ENCODE measurements at places on chromosomes 11 and 22. TPM values are rescaled to one million over a fixed set of nuclear protein-coding genes. Genes with fewer than 3 reads are reported as not detected.
A peak's percentile ranks its signal among the peaks of the same experiment; 100 is the strongest.

DNA sequence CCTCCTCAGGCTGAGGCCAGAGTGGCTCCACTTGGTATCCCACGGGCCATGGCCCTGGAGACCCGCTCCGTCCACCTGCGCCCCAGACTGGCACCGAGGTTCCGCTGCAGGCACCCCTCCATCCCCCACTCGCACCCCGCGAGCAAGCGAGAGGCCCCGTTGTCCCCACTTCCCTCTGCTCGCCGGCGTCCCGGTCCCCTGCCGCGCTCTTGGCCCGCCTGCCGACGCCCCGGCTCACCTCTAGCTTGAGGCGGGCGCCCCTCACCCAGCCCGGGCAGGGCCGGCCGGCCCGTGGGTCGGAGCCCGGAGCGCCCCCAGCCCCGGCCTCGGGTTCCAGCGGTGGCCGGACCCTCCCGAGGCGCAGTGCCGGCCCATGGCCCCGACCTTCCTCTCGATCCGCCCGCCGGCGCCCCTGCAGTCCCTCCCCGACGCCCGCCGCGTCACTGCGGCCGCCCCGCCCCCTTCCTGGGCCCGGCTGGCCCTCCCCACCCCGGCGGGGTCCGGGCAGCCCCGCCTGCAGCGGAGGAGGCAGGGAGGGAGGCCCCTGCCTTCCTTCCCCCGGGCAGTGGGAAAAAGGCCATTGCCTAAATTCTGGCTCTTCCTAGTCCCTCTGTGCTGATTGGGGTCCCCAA is at the start of gene PITPNM1:
PITPNM1 (minus strand) TSS at position 414 of the 632 bp plus-strand sequence. CDS start 1,183 bp downstream, outside the sequence.
- no peaks in the 10 kb centered on the region for H3K36me3 ChIP-seq
- peaks cover 43% of the 10 kb centered on the region for H3K4me1 ChIP-seq
- H3K4me3 ChIP-seq, result peak within 1 kb of the TSS; percentile 14

The DCUN1D5 gene
- 9.2 TPM for polyA plus RNA-seq

The CDC45 gene
- polyA plus RNA-seq, result 2.0 TPM

The OR8D4 gene
- polyA plus RNA-seq, result not detected

DNA sequence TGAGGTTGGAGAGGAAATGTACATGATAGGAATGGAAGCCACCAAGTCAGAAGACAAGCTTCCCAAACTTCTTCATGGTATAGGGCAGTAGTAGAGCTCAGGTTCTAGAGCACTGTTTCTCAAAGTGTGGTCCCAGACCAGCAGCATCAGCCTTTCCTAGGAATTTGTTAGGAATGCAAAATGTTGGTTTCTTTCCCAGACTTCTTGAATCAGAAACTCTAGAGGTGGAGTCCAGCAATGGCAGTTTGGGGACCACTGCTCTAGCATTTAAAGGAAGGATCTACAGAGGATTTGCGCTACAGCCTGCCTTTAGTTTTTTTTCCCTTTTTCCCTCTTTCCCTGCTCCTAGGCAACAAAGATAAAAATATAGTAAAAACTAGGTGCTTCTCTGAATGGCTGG is 17.0 kb upstream of the MMP12 start:
- H3K4me1 ChIP-seq, result no peaks in the 10 kb centered on the region
- H3K4me3 ChIP-seq, result no peak overlapping the region
- H3K27ac ChIP-seq, result no peak overlapping the region
- no peak for DNase-seq
- no peaks in the 10 kb centered on the region for H3K36me3 ChIP-seq

- DNase-seq, result no peak
- no peaks in the 10 kb centered on the region for H3K36me3 ChIP-seq
- no peaks in the 10 kb centered on the region for H3K27me3 ChIP-seq
- H3K27ac ChIP-seq, result no peak overlapping the region
- H3K4me1 ChIP-seq, result no peaks in the 10 kb centered on the region
- H3K4me3 ChIP-seq, result no peak overlapping the region
Observed at GRCh38 chr11:80650966-80651365, 1210.1 kb upstream of the TENM4 start.

The ARRB1 gene
- polyA plus RNA-seq, result 8.8 TPM

The PKNOX2 gene
- 2.7 TPM for polyA plus RNA-seq

DNA sequence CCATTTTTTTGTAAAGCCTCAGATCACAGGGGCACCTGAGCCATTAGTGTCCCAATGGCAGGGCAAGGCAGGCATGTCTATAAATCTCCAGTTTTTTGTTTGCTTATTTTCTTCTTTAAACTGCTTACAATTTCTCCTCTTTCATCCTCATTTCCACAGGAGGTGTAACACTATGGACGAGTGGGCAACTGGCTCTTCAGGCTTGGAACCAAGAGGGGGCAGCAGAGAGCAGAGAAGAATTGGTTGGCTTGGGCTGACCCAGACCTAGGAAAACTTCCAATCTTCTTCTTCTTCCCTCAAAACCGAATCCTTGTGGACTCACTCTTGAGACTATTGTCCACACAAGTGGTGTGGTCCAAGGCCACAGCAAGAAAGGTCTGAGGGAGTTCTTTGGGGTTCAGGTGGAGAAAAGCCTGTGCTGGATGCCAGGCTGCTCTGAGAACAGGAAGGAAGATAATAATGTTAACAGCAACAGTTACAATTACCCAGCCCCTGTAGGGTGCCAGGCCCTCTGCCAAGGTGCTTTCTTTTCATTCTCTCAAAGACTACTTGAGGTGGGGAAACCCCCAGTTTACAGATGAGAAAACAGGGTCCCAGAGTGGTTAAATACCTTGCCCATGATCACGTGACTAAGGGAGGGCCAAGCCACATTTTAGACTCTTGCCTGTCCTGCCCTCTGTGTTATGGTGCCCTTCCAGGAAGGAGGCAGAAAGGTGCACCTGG is 70.7 kb upstream of the E2F8 start:
- H3K27me3 ChIP-seq, result no peaks in the 10 kb centered on the region
- DNase-seq, result peak; percentile 77
- H3K36me3 ChIP-seq, result no peaks in the 10 kb centered on the region

GRCh38 chr11:2374456-2375201 is 2.5 kb upstream of the CD81 start:
- H3K4me1 ChIP-seq, result peaks cover 11% of the 10 kb centered on the region
- no peak overlapping the region for H3K27ac ChIP-seq
- H3K27me3 ChIP-seq, result no peaks in the 10 kb centered on the region
- peak; percentile 8 for DNase-seq

The NOX4 gene
- polyA plus RNA-seq, result 0.81 TPM

DNA sequence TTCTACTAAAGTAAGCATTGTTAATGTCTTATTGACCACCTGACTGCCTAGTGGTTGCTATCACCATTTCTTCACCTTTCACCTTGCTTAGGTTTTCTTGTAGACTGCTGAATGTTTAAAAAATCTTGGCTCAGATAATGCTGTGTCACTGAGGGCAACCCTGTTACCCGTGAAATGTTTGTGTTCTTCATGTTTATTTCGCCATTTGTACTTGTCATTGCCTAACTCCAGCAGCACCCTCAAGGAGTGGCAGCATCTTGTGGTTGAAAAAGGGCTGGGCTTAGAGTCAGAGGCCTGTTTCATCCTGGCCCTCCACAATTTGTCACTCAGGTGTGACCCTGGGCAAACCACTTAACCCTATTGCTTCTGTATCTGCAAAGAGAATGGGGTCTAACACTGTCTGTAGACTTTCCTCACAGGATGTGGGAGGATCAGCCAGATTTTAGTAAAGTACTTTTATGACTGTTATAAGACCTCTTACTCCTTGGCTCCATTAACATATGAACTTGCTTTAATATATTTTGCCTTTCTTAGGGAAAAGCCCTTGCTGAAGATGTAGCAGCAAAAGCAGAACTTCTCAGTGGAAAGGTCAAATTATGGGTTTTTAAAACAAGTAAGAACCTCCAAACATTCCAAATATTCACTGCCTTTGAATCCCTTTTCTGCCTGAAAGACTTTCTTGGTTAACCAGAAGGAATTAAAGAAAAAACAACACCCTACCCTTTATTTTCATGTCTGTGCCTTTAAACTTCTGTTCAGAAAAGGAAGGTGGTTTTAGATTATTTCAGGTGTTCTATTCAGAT is 154.5 kb upstream of the C11orf87 start:
- no peak for DNase-seq
- no peaks in the 10 kb centered on the region for H3K36me3 ChIP-seq
- no peak overlapping the region for H3K4me3 ChIP-seq
- H3K4me1 ChIP-seq, result no peaks in the 10 kb centered on the region
- H3K27me3 ChIP-seq, result no peaks in the 10 kb centered on the region

GRCh38 chr11:131928992-131929391 is 558.6 kb downstream of the NTM start:
- no peaks in the 10 kb centered on the region for H3K27me3 ChIP-seq
- no peak overlapping the region for H3K4me3 ChIP-seq
- H3K4me1 ChIP-seq, result no peaks in the 10 kb centered on the region
- no peak overlapping the region for H3K27ac ChIP-seq

- no peaks in the 10 kb centered on the region for H3K27me3 ChIP-seq
- peaks cover 6% of the 10 kb centered on the region for H3K4me1 ChIP-seq
- H3K4me3 ChIP-seq, result no peak overlapping the region
- no peak for DNase-seq
- no peaks in the 10 kb centered on the region for H3K36me3 ChIP-seq
Observed at GRCh38 chr11:115670538-115671205, 166.5 kb upstream of the CADM1 start.

- peak; percentile 73 for DNase-seq
- no peak overlapping the region for H3K4me3 ChIP-seq
- H3K27ac ChIP-seq, result peak overlapping the region; percentile 82
Observed at GRCh38 chr11:61378713-61379313, 13.6 kb upstream of the TMEM216 start.

The CD3D gene
- polyA plus RNA-seq, result 2.1 TPM

Data from adrenal gland (tissue), 19 donors.